ENCODE measurements at places on chromosomes 2 and 18.

GRCh38 chr2:108927936-108928659 is 60.9 kb downstream of the EDAR start:
- DNase-seq, result peak; percentile 18

- no peak for DNase-seq
Measured at GRCh38 chr2:72146347-72147302, 1.0 kb downstream of the CYP26B1 start.

DNA sequence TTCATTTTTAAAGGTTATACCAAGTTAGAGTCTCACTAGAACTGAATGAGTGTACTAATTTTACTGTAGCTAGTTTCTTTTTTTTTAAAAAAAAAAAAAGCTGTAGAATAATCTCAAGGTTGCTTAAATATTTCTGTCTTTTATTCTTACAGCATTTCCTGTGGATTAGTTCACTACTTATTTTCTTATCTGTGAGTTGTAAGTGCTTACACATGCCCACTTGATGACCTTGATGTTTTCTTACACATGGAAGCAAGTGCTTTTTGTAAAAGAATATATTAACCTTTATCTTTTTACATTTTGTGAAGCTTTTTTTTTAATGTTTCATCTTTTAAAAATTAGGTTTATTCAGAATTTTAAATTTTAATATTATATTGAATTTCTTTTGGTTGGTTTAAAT is 57.8 kb downstream of the MSH2 start:
- DNase-seq, result no peak

GRCh38 chr18:10743766-10744165 is 217.9 kb downstream of the NAPG start:
- no peak for DNase-seq

DNA sequence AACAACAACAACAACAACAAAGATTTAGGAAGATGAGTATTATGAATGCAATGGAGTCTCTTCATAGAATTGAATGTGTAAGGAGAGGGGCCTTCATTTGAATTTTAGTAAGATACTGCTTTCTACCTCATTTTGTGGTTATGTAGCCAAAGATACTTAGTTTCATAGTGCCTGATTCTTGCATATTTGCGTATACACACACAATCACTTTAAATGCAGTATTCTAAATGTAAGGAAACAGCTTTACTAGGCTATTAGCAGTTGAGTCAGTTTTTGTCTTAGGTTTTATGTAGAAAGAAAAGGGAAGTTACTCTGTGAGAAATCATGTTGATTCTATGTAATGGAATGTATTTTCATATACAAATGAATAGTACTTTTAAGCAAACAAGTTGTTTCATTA is 80.5 kb downstream of the HAUS1 start:
- no peak for DNase-seq

DNA sequence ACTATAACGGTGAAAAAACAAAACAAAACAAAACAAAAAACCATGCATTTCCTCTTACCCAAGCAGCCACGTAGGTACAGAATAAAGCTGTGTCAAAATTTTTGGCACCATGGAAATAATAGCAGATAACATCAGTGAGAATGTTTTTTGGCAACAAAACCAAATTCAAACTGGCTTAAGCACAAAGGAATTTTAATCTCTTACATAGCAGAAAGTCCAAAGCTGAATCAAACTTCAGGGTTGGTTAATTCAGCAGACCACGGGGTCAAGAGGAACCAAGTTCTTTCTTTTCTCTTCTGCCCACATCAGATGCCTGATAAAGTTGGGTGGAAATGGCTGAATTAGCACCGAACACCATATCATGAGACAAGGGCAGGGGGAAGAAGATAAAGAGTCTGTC is 129.5 kb downstream of the PAX3 start:
- no peak for DNase-seq

DNA sequence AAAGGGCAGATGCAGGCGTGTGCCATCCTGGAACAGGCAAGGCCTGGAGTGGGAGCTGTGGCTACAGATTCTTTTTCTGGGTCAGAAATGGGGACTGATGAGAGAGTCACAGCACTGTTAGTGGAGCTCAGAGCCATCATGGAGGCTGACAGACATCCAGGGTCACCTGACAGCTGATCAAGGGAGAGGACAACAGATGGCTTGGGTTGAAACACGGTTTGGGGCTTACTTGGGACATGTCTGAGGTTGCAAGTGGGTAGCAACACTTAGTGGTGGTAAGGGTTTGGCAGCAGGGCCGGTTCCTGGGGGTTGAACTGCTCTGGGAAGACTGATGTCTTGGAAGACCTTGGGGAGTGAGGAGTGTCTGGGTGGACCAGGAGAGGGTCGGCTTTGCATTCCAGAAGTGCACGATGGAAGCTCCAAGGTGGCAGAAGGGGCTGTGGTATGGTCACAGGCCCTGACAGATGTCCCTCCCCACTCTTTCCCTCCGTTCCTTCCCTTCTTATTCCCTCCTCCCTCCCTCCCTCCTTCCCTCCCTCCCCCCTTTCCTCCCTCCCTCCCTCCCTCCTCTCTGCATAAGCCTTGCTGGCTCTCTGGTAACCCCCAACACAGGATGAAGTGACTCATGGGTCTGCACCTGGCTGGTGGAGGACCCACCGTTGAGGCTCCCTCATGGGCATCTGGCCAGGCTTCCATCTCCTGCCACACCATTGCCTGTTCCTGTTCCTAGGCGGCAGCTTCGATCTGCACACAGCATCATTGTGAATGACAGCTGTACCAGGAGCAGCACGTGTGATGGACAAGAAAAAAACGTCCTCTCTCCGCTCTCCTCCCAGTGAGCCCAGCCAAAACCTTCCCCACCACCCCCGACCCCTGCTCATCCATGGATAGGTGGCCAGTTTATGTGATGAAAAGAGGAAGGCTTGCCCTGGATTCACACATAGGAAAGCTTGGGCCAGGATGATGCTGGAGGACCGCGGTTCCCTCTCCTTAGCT is 63.8 kb upstream of the RPL31 start:
- DNase-seq, result no peak

- DNase-seq, result no peak
Measured at GRCh38 chr2:71607151-71607889, 154.0 kb downstream of the DYSF start.

DNA sequence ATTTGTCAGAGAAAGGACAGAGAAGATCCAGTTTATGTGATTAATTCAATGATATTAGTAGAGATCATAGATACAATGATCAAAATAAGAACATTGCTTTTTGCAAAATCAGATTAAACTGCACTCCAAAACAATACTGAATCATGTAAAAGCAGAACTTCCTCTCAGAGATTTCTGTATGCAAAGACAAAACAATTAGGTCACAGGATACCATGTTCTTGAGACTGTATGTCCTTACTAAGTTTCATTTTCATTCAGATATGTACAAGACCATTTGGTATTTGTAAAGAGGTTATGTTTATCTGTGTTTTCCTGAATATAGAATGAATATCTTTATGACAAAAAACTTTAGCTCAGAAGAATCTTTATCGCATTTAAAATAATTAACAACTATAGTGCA is 161.8 kb downstream of the DLGAP1 start:
- no peak for DNase-seq

DNA sequence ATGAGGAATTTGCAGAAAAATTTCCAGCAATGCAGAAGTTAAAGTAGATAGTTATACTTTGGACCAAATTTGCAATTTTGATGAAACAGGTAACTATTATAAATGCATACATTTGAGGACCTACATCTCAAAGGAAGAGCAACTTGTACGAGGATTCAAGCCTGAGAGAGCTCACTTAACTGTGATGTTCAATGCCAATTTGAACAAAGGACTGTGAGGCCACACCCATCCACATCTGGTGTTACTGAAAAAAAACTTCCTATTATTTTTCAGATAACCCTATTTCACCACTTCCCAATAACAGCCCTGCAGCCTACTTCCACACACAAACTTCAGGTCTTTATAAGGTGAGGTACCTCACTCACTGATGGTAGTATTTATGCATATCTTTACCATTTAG is 203.5 kb upstream of the NABP1 start:
- DNase-seq, result no peak

- DNase-seq, result no peak
Measured at GRCh38 chr2:19356545-19357401, 1.6 kb downstream of the OSR1 start.

GRCh38 chr2:214730248-214730647 is 79.2 kb downstream of the BARD1 start:
- no peak for DNase-seq

- DNase-seq, result no peak
Measured at GRCh38 chr18:1062588-1062987, 157.9 kb downstream of the ADCYAP1 start.

GRCh38 chr2:218319813-218320365 is 27.6 kb upstream of the TMBIM1 start:
- DNase-seq, result no peak

GRCh38 chr2:12950957-12951656 is 234.4 kb downstream of the TRIB2 start:
- peak; percentile 12 for DNase-seq

- no peak for DNase-seq
Measured at GRCh38 chr2:4219571-4219970, 516.2 kb downstream of the DCDC2C start.

GRCh38 chr2:163736433-163737189 is 803 bp upstream of the FIGN start:
- DNase-seq, result peak; percentile 41

DNA sequence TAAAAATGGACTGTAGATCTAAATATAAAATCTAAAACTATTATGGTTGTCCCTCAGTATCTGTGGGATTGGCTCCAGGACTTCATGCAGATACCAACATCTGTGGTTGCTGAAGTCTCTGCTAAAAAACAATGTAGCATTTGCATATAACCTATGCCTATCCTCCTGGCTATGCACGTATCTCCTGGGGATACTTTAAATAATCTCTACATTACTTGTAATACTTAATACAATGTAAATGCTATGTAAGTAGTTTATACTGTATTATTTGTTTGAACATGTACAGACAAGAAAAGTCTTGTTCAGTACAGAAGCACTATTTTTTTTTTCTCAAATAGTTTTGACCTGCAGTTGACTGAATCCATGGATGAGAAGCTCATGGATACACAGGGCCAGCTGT is 134.9 kb downstream of the ZAP70 start:
- no peak for DNase-seq

DNA sequence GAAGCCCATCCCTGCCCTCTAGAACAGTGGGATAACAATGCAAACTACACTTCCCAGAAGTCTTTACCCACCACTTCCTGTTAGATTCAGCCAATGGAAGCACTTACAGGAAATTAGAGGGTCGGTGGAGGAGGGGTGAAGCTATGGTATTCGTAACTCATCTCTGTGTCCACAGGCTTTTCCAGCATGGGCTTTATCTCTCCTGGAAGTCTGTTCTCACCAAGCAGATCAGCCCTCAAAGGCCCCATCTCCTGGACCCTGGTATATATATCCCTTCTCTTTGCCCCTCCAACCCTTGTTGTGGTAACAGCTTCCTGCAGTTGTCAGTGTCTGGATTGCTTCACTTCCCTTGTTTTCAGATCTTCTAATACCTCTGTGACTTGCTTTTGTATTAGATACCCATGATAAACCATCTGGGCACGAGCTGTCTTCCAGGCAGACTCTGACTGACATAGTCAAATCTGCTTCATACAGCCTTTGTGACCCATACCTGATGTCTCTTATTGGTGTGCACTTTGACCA is 475.0 kb upstream of the POU3F3 start:
- peak; percentile 4 for DNase-seq

DNA sequence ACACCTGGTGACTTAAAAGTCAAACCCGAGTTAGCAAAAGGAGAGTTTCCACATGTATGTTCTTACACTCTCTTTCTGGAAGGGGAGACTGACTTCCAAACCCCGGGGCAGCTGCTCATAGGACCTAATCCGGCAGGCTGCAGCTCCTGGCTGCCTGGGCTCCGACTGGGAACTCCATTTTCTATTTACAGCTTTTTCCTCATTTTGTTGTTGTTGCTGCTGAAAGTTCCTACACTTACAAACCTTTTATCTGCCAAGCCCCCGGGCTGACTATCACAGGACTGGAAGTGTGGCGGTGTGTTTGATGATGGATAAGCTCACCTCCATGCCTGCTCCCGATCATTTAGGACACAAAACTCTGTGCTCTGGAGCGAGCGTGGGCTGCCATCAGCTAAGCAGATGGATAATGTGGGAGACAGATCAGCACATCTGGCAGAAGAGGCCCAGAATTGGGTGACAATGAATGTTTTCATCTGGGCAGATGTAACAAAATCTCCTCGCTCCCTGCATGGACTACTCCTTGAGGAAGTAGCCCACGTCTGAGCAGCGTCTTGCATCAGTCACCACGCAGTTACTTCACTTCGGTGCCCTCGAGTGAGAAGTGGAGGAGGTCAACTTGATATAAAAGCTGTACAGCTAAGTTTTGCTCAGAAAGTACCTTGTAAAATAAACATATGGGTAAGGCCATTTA is 114.4 kb upstream of the COPS8 start:
- no peak for DNase-seq

DNA sequence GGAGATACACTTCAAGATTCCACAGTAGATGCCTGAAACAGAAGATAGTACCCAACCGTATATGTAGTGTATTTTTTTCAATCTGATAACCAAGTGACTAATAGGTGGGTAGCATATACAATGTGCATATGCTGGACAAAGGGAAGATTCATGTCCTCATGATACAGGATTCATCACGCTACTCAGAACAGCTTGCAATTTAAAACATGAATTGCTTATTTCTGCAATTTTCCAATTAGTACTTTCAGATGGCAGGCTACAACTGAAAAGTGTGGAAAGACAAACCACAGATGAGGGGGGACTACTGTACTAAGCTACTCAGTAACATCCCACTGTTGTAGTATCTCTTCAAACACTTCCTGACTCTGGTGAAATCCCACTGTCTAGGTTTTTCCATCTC is 3.7 kb downstream of the IER3IP1 start:
- DNase-seq, result no peak
